ENCODE measurements at places on chromosomes 4 and X.

DNA sequence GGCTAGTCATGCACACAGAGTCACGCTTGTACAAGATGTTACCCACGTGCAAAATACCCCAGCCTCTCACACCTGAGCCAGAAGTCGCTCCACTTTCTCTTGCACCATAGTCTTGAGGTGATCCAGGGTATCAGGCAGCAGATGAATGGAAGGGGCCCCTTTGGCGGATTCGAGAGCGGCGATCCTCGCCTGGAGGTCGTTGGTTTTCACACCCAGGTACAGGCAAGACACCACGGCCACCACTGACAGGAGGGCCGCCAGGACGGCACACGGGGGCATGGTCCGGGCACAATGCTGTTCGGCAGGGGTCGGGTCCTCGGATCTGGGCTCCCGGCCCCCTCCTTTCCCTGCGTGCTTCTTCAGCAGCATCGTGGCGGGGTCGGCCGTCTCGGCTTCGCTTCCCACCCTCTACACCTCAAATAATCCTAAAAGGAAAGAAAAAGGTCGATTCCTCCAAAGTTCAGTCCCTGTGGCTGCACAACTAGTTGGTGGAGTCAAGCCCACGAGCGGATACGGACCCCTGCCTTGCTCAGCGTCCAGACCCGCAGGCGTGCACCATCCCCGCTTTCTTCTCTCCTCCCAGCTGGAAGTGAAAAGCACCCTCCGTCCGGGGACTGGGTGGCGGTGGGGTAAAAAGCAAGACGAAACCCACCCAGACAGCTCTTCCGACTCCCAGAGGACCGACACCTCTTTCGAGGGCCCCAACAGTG, 652 bp downstream of the COL25A1 start:
- peak; percentile 48 for DNase-seq

DNA sequence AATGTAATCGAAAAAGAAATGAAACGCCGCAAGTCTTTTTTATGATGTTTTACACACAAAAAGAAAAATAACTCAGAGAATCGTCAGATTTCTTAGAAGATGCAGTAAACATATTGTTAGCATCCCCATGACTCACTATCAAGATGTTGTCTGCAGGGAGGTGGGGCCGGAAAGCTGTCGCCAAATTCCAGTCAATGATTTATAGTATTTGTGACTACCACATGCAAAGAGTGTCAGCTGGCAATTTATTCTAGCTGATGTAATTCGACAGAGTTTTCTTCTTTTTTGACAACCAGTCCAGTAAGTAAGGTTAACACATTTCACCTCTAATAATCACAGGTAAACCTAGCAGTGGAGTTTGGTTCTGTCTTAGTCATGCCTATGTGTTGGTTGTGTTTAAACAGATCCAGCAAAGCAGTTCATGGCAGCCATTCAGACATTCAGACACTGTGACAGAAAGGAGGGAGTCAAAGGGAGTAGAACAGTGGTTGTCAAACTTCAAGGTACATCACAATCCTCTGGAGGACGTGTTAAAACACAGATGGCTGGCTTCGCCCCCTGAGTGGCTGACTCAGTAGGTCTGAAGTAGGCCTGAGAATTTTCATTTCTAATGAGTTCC, 19.8 kb upstream of the PPP1R2C start:
- no peak for DNase-seq

GRCh38 chr4:8547912-8548730, 32.1 kb upstream of the GPR78 start:
- DNase-seq, result no peak

DNA sequence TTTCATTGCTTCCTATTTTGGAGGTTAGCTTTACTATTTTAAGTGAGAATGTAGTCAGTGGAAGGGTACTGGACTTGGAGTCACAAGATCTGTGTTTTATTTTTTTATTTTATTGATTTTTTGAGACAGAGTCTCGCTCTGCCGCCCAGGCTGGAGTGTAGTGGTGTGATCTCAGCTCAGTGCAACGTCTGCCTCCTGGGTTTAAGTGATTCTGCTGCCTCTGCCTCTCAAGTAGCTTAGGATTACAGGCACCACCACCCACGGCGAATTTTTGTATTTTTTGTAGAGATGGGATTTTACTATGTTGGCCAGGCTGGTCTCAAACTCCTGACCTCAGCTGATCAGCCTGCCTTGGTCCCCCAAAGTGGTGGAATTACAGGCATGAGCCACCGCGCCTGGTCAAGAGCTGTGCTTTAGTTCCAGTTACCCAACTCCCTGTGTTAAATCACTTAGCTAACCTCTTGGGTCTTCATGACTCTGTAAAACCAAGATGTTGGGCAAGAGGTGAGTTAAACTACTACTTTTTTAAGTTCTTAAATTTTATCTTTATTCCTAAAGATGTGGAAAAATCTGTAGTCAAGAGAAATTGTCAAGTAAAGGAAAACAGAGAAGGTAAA, 11.2 kb downstream of the USP9X start:
- DNase-seq, result no peak

DNA sequence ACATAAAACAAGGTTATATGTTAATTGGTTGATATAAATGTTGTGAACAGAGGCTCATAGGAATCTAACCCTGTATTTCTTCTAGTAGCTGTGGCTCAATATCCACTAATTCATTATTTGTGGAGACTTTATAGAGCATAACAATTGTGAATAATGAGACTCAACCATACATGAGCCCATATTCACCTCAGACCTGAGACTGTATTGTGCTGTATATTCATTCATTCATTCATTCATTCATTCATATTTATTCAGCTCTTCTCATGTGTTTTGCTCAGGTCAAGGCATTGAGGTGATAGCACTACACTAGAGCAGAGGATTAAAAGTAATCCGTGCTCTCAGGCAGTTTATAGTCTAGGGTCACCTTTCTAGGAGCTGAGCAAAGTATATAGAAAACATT, 24.5 kb upstream of the ANXA3 start:
- DNase-seq, result no peak

- peak; percentile 13 for DNase-seq
Observed at GRCh38 chr4:74619931-74620702, 174.2 kb downstream of the BTC start.

DNA sequence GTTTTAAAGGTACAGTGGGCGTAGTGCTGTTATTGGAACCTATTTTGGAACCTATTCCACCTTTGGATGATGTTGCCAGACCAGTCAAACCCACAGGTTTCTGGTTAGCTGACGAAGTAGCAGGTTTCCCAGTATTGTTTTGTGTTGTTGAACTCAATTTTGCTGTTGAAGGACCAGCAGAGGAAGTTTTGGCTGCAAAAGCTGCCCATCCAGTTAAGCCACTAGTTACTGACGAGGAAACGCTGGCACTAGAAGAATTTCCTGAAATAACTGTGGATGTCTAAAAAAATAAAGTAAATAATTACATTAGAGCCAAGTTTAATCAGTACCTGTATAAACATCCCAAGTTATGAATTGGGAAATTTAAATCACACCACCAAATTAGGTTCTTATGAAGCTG, 25.5 kb downstream of the INTS12 start:
- DNase-seq, result peak; percentile 70

DNA sequence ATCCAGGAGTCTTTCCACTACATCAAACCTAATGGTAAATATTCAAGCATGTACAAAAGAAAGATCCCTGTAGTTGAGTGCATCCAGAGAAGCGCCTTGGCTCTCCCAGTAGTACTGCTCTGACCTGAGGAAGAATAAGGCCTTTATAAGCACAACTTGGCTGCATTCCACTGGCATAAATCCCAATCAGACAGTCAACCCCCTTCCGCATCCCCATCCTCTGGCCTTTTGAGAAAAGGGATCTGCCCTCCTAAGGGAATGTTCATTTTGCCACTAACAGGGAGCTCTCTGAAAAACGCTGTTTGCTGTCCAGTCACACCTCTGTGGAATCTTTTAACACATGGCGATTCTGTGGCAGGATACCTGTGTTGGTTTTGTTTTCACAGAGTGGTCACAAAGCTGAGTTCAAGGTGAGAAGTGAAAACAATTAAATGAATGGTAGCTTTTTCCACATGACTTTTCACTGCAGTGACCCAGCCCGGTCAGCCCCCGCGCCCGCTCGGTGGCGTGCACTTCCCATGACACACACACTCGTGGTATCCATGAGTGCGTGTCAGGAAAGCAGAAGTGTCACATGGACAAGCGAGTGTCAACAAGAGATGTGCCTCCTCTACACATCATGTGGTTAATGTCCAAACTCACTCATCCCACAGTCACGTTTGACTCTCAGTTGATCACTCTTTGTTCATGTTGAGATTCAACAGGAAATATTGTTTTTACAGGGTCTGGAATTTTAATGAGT, 112.2 kb upstream of the ENPP6 start:
- peak; percentile 3 for DNase-seq

- peak; percentile 24 for DNase-seq
Observed at GRCh38 chr4:156838761-156839160, 132.8 kb downstream of the PDGFC start.

DNA sequence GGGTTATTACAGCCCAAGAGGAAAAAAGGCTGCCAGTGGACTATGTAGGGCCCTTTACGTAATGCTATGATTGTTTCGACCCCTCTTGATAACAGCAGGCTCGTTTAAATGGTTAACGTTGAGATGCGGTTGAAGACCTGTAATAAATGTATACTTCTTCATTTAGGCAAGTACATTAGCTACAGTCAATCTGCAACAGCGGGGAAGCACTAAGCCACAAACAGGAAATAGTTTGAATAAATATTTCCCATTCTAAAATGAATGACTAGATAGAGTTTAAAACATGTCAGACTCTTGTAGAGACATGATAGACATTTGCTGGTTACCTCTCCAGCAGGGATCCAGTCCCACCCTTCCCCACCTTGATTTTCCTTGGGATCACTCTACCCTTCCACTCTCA, 38.1 kb upstream of the STIM2 start:
- DNase-seq, result peak; percentile 76

DNA sequence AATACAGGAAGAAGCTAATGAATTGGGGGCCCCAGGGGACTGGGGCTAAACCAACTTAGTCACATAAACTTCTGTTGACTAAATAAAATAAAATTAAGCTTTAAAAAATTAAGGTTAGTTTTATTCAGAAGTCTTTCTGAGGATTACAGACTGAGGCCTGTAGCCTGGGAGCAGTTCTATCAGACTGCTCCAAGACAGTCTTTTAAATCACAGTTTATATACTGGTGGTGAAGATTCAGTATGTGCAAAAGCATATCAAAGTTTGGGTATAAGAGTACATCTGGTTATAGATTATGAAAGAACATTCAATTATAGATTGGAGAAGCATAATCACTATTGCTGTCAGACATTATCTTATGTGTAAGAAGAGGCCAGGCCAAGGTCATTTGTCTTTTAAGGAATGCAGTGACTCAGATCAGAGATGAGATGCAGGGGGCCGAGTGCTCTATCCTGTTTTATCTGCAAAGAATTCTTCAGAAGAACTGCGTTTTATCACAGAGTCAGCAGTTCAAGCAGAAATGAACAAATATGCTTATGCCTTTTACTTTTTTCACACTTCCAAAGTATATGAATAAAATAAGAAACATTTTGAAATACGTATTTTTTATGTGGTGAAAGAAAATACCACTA, 109.4 kb downstream of the PDHA2 start:
- no peak for DNase-seq

DNA sequence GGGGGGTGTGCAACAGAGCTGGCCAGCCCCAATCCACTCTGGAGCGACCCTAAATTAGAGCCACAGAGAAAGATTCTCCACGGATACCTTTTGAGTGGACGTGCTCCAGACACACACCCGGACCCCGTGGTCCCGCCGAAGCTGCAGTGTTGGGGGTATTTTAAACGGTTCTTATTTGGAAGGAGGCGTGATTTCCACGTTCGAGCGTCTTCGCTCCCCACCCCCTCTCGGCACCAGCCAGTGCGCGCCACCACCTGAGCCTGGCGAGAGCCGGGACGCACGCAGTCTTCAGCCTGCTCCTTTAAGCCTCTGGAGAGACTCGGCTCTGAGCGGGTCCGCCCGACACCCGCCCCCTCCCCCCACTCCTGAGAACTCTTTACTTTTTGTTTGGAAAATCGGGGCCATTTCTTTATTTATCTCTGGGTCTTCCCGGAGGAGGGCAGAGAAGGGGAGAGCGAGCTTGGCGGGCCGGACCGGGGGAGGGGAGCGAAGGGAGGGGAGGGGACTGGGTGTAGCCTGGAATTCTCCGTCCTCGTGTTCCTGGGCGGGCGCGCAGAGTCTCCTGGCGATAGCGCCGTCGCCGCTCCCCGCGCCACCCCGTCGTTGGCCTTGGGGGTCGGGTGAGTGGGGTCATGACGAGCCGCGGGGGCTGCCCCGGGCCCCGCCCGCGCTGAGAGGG, 668 bp upstream of the PTCHD1 start:
- peak; percentile 59 for DNase-seq

DNA sequence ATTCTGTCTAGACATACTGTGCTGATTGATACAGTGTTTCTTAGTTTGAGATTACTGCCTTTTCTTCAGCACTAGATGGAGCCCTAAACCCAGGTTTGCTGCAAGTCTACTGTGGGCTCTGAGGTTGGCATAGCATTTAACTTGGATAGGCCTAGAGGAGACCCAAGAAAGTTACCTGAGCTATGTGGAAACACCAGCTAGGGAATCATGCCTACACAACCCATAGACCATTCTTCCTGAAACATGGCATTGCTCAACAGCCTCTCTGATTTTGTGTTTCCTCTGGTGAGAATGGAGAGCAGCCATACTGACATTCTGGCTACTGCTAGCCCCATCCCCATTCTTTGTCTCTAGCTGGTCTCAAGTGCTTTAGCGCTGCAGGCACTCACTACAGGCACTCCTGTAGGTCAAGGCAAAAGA, 287.7 kb upstream of the PCDH18 start:
- DNase-seq, result peak; percentile 72

GRCh38 chr4:80461412-80461811, 125.9 kb downstream of the CFAP299 start:
- DNase-seq, result peak; percentile 20

- DNase-seq, result no peak
Observed at GRCh38 chr4:15986907-15987306, 23.9 kb upstream of the FGFBP2 start.

- DNase-seq, result peak; percentile 90
Observed at GRCh38 chr4:24659241-24659961, 75.0 kb upstream of the DHX15 start.

GRCh38 chrX:30971774-30972603, 82.9 kb upstream of the TAB3 start:
- DNase-seq, result peak; percentile 83

DNA sequence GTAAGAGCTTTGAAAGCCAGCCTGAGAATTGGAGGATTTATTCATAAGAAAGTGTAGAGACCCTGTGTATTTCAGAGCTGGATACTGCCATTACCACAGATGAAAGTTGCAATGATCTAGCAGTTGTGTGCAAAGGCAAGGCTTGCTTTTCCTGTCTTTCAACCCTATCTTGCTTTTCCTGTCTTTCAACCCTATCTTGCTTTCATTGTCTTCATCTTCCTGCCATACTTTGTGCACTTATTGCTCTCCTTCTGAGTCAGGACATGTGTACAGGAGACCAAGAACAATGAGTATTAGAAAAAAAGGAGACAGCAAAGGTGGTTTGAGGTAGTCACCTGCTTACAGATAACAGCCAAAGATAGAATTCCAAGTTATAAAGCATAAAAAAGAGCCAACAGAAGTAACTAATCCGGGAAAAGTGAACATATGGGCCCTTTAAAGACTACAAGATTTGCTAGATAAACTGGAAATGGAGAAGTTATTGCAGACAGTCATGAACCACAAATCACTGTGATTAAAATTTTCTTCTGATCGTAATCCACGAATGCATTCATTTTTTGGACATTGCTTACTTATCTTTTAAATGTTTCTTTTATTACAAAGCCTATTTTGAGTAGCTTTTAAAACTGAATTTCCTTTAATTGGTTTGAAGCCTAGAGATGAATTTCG, 17.2 kb downstream of the C1QTNF7 start:
- peak; percentile 12 for DNase-seq

Data from DMS53 (cell line).